ENCODE measurements at places on chromosomes 2 and 18. TPM values are rescaled to one million over a fixed set of nuclear protein-coding genes. Genes with fewer than 3 reads are reported as not detected.

DNA sequence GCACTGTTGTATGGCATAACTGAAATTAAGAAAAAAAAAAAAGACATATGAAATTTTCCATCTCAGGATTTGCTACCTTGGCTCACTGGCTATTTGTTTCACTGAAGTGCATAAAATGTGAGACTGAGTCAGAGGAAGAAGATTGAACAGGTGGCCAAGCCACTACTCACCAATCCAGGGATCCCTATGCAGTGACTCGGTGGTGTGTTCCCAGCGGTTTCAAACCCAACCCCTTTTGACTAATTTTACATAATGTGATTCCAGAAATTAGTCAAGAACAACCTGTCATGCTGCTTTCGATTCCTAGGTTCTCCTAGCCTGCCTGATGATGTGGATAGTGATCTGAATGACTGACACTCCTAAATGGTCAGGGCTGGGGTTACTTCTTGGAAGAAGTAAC, 77.3 kb downstream of the KLHL14 start:
- no peak for DNase-seq

DNA sequence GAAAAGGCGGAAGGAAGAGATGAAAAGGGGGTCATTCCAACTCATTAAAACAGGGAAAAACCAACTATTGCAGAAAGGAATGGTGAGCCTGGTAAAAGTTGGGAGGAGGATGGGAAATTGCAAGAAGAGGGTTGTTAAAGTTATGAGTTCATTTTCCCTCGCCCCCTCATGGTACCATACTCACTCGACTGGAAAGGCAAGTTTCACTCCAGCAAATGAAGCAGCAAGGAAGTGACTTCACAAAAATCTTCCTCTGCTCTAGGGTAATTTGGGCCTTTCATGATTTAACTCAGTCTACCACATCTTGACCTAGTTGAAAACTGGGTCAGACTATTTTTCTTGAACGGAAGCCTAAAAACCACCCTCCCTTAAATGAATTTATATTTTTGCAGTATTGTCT, 22.8 kb upstream of the DAW1 start:
- no peak for DNase-seq

DNA sequence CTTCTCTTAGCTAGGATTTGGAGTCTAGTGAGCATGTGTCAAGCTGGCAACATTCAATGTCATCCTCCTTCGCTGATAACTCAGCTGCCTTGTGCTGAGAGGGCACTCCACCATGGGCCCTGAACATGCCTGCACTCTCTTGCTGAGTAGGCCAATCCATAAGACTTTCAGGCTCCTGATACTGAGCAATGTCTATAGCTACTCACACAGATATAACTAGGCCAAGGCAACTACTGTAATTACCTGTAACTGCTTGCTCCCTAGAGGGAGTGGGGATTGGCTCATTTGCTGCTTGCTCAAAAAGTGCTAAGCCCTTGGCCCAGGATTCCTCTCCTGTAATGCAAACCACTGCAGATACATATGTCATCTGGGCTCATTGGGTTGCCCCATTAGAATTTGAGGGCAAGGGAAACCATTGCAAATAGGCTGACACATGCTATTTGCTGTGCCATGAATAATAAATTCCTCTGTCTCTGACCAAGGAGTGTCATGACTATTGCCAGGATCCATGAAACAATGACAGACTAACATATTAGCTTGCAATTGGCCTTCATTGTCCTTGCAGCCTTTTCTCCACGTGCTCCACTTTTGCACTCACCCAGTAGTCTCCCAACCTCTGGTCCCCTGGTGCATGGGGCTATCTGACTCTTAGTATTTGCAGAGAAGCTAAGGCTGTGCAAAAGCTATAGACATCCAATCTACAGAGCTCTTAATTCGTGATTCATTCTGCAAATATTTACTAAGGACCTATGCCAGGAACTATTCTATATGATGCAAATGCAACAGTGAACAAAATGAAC, 36.9 kb upstream of the BMPR2 start:
- DNase-seq: no peak

DNA sequence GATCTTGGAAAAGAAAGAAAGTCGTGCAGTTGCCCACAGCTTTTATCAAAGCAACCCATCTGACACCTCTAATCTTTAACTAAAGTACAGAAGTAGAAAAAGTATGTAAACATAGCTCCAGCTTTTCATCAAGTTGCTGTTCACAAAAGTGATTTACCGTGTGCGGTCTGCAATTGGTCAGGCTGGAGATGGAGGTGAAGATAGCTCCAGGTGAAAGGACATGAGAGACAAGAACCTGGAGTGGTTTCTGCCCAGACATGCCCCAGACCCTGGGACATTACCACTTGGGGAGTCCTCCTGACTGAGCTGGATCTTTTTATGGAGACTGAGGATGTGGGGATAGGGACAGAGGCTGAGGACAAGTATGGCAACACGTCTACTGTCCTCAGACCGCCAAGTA, 82.7 kb downstream of the LAMA1 start:
- DNase-seq: no peak

DNA sequence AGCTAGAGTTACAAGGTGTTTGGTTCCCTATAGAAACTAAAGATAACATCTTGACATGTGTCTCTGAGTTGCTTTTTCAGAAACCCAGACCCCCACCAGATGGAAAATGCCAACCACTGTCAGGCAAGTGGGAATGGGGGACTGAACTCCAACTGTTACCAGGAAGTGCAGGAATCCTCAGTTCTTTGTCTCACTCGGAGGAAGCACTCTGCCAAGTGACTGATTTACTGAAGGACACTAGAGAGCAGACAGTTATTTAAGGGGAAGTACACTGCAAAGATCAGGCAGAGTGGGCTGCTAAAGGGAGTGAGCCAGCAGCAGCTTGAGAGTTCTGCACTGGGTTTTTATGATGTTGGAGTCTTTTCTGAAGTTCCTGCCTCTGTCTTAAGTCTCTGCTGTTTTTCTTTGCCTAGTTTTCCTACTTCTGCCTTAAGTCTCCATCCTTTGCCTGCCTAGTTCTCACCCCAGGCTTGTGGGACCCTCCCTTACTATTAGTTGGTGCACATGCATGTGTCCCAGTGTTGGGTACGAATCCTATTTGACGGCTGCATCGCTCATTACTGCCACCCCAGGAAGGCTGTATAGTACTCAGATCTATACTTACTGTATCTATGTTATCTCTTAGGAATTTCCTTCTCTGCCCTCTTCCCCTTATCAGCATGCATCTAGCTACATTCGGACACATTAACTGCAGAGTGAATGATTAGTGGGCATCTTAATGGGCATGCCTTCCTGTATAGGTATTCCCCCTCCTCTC, 97.1 kb downstream of the TEX51 start:
- DNase-seq: no peak

- DNase-seq: peak; percentile 71
Observed at GRCh38 chr2:151560289-151560688, 150.6 kb downstream of the RIF1 start.

GRCh38 chr2:147449323-147449991, 395.4 kb upstream of the ACVR2A start:
- no peak for DNase-seq

DNA sequence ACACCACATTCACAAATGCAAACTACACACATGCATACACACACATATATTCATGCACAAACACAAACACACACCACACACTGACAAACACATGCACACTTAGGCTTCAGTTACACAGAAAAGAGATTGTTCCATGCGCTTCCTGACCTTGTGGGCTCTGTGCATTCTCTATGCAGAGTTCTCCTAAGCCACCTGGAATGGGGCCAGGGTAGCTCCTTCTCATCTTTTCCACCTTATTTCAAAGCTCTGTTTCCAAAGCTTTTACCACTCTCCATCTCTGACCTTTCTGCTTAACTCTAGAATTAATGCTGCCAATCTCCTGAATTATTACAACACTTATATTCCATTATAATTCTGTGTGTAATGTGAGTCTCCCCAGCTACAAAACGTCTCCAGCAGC, 522.3 kb upstream of the MYT1L start:
- DNase-seq: no peak

GRCh38 chr2:74457549-74458131, 598 bp upstream of the WBP1 start:
- no peak for DNase-seq

GRCh38 chr2:75657798-75658197, 11.2 kb downstream of the MRPL19 start:
- DNase-seq: no peak

DNA sequence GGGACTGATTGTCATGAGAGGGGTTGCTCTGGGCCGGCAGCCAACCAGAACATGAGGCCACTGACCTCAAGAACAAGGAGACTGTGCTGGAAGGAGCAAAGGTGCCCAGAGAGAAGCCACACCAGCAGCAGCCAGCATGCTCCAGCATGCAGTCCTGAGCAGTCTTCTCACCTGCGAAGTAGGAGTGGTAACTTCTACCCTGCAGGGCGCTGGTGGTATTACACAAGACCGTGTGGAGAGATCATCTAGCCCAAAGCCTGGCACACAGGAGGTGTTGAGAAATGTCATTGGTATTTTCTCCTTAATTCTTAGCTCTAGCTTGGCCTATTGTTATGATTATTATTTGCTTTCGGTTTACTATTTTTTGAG, 132.7 kb downstream of the TSN start:
- no peak for DNase-seq

GRCh38 chr2:191038241-191038725, 24.3 kb upstream of the STAT1 start:
- no peak for DNase-seq

GRCh38 chr2:12076810-12077209, 330.4 kb downstream of the LPIN1 start:
- peak; percentile 65 for DNase-seq

DNA sequence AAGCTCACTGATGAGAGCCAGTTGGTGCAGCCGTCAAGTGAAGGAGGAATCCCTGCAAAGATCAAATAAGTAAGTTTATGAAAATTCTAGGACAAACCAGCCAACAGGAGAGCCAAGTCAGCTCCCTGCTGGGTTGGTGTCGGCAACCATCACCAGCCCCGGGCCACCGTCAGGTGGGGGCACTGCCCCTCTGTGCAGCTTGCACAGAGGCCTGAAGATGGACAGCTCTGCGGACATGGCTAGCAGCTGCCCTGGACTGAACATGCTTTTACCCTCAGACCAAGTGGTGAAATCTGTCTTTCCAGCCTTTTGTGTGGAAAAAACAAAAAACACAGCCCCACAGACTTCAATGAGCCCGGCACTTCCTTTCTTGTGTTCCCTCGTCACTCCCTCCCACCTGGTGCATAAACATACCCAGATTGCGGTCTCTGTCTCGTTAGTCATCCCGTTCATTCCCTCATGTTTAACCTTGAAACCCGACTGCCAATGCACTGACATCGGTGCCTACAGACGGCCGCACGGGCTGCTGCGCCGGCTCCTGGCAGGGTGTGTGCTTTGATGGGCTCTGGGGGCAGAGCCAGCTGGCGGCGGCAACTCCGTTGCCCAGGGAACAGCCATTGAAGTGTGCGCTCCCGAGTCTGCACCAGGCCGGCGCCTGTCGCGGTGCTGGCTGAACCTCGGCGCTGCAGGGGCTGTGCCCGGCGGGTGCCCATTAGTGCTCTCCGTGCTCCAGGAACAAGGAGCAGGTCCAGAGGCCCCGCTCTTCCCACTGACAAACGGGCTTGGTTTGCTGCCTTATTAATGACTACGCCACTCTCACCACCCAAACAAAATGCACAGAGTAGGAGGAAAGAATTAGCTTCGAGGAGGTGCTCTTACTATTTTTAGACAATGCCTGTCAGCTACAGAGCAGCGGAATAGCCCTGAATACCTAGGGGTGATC, 95.3 kb downstream of the EIPR1 start:
- peak; percentile 90 for DNase-seq

DNA sequence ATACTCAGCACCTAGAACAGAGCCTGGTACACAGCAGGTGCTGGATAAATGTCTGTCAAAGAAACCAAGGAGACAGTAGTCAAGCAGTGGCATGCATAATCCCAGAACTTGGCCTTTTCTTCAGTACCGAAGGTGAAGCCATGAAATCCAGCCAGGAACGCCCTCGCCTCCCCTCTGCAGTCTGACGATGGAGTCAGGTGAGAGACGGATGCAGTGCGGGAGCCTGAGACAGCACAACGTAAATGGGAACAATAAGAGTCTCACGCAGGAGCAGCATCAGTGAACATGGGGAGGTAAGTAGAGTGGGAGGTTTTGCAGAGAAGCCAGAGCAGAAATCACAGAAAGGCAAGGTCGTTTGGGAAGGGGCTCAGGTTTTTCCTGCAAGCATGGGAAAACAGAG, 389.3 kb upstream of the MYT1L start:
- DNase-seq: no peak

- DNase-seq: no peak
Observed at GRCh38 chr2:113124181-113124961, 3.0 kb upstream of the IL1RN start.

GRCh38 chr2:131580187-131580586, 52.5 kb downstream of the CCDC74A start:
- DNase-seq: no peak

- DNase-seq: no peak
Observed at GRCh38 chr2:88666576-88666975, 24.9 kb upstream of the RPIA start.

DNA sequence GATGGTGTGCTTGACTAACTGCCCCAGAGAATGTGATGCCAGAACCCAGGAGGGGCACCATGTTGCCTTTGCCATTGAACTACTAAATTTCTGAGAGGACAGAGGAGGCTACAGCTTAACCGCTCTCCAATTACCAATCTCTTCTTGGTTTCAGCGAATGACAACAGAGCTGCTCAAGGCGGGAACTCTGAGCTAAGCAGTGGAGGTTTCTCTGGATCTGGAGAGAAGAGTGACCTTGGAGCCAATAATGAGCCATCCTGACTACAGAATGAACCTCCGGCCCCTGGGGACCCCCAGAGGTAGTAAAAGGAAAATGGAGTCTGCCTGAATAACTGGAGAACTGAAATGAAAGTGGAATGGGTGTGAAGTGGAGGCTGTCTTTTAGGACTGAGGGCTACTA, 53.2 kb downstream of the DIS3L2 start:
- DNase-seq: no peak

DNA sequence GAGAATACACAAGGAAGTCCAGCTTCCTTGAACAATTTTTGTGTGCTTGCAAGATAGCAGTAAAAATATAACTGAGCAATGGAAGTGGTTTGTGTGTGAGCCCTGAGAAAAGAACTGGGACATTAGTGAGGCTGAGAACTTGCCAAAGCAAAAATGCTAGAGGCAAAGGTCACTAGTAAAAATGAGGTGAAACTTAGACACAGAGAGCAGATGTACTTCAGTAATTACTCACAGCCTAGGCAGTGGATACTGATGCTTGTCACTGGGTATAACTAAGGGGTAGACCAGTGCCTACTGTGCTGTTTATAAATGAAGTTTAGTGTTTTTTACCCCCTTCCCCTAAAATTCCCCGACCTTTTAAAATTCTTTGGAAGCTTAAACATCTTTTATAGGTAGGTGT, 450.1 kb downstream of the LPIN1 start:
- DNase-seq: no peak

DNA sequence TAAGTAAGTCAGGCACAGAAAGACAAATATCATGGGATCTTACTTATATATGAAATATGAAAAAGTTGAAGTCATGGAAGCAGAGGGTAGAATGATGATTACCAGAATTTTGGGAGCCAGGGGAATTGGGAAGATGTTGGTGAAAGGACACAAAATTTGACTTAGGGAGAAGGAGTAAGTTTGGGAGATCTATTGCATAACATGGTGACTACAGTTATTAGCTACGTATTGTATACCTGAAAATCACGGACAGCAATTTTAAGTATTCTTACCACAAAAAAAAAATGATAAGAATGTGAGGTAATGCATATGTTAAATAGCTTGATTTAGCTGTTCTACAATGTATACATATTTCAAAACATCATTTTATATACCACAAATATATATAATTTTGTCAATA, 94.2 kb upstream of the COL5A2 start:
- no peak for DNase-seq

ZNF804A gene
- total RNA-seq: not detected

ABCG8 gene
- total RNA-seq: not detected

HYCC2 gene
- 6.9 TPM for total RNA-seq

PLEK gene
- total RNA-seq: not detected
